ENCODE measurements at places on chromosomes 5 and 9.

DNA sequence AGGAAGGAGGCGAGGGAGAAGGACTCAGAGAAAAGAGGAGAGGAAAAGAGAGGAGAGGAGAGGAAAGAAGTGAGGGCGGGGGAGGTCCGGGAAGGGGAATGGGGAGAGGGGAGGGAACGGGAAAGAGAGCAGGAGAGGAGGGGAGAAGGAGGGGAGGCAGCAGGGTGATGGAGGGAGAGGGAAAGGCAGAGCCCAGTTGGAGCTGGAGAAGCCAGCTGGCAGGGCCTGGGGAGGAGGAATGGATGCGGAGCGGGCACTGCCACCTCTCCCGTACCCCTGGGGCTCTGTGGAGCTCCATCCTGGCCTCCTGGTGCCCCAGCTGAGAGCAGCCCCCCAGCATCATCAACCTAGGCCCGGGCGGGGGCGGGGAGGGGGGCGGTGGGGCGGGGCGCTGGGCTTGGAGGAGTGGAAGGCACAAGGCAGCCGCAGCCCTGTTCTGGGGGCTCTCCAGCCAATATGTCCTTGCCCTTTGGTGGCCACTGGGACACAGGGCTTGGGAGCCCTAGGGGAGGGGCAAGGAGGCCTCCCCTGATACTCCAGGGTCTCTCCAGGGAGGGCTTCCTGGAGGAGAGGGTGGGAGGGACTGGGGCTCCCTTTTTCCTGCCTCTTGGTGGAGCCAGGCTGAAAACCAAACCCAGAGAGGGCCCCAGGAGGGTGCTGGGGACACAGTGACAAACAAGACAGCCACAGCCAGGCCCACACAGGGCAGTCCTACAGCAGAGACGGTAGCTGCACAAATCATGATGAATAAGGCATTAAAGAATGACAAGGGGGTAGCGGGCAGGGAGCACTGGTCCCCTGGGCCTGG, 123.7 kb downstream of the C9orf50 start:
- peak; percentile 37 for DNase-seq

DNA sequence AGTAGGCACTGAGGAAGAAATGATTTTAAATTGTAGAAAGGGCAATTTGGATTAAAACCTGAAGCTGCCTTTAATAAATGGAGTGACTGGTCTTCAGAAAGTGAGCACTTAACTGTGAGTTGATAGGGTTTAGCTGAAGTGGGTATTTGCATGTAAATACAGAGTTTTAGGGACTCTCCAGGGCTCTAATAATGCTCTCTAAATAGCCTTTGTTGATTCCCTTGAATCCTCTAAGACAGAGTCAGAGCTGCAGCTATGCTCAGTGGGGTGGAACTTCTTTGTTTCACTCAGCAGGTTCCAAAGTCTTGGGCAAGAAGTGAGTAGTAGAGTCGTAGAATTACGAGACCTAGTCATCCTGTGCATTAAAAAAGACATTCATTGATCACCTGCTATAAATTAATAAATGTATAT, 21.4 kb downstream of the GLRA1 start:
- no peak for DNase-seq

GRCh38 chr9:127166651-127167524, 44.5 kb upstream of the ANGPTL2 start:
- peak; percentile 10 for DNase-seq

DNA sequence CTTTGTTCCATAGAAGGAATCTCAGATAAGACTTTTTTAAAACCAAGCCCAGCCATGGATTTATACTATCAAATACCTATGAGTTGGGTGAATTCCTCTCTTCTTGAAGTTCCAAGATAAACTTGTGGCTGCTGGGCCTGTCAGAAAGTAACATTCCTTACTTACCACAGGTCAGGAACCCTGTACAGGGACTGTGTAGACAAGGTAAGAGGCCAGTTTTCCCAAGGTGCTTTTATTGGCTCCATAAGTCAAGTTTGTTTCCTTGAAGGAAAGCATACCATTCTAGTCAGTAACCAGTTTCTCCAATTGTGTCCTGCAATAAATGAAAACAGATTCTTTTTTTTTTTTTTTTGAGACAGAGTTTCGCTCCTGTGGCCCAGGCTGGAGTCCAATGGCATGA, 8.8 kb upstream of the CLTB start:
- no peak for DNase-seq

GRCh38 chr5:72180925-72181324, 73.7 kb downstream of the MAP1B start:
- DNase-seq = no peak

GRCh38 chr5:138645778-138646575, 70.8 kb upstream of the HSPA9 start:
- DNase-seq = no peak

DNA sequence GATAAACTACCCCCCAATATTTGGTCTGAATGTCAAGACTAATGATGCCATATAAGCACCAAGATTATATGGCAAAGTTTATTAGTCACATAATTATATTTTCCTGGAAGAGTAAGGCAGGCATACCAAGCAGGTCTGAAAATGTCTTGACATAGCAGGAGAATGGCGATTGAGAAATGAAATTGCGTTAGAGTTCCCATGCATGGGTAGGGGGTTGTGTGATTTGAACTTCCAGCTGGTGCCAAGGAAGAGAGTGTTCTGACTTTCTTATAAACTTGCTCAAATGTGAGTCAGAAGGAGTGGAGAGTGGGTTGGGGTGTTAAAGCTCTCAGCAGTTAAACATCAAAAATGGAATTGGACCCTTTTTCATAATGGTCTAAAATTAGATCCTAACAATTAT, 1200.6 kb upstream of the ACO1 start:
- DNase-seq = no peak

- DNase-seq = no peak
Observed at GRCh38 chr5:40676613-40677343, 2.9 kb upstream of the PTGER4 start.

GRCh38 chr5:76351176-76351575, 51.9 kb upstream of the IQGAP2 start:
- DNase-seq = no peak

GRCh38 chr9:105457560-105458294, 9.9 kb downstream of the FSD1L start:
- DNase-seq = no peak

DNA sequence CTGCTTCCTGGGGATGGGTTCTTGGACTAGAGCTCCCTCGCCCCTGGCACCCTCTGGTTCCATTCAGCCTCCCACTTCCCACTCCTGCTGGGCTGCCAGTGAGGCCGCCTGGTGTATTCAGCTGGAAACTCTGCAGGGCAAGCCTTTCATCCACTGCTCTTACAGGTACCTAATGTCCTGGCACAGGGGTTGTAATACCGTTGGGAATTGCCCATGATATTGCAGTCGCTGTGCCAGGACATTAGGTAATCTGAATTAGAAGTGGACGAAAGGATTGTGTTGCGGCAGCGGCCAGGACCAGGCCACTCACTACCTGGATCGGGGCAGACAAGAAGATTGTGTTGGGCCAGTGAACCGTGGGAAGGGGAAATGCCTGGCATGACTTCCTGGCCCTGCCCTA, 13.1 kb downstream of the TMOD1 start:
- DNase-seq = no peak

- DNase-seq = no peak
Observed at GRCh38 chr9:110742741-110743371, 74.3 kb downstream of the MUSK start.

DNA sequence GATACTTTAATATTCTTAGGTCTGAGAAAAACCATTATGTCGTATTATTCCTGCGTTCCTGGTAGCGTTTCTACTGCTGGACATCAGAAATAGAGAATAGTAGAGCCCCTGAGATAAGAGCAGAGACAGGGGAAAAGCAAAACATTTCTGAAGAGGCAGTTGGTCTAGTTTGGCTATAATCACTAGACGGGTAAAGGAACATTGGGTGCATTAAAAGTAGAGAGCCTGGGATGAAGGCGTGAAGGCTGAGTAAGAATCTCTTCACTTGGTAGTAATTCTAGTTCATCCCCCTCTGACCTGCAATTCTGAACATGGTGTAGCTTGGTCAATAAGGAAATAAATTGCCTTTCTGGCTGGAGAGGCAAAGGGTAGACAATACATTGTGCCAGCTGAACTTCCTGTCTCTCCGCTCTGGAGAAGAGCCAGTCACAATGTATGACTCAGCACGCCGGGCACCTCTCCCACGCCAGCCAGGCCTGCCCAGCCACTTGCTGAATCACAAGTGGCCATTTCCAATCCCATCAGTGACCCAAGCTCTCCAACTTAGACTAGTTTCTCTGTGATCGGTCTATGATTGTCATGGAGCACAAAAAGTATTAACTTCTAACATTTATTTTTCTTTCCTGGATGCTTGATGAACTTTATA, 75.4 kb downstream of the STK32A start:
- DNase-seq = peak; percentile 38

DNA sequence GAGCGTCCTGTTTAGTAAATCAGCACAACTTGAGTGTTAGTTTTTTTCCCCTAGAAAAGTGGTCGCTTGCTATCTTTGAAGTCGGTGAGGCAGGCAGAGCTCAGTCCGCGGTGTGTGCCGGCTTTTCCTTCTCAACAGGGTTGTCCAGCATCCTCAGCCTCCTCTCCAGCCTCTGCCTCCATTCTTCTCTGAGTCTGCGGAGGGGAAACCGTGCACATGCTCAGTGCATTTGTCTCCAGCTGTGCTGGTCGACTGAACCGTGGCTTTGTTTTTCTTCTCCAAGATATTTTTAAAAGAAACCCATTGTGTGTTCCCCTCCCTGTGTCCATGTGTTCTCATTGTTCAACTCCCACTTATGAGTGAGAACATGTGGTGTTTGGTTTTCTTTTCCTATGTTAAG, 25.3 kb downstream of the FAM240B start:
- no peak for DNase-seq

DNA sequence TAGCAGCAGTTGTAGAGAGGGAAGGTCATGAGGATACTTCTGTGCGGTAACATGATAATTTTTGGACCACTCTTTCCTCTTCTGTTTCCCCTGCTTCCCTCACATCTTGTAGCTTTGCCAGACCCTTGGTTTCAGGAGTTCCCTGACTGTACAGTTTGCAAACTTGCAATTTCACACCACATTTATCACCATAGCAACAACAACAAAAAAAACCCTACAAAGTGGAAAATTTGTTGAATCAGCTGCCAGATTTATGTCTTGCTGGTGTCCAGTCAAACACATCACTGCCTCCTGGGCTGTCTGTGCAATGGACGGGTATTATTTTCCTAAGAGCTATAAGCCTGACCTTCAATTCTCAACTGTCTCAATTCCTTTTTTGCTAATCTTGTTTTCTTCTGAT, 751.6 kb downstream of the TLR4 start:
- no peak for DNase-seq

DNA sequence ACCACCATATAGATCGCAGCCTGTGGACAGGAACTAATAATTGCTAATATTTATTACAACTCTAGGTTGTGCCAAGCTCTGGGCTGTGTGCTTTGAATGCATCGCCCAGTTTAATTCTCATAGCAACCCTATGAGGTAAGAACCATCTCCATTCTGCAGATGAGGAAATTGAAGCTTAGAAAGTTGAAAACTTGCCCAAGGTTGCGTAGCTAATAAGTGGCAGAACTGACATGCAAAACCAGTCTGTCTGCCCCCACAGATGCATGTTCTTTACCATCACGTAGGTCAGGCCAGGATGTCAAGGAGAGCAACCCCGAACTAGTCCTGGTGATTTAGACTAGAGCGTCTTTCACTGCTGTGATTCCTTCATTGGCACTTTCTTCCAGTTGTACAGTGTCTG, 15.6 kb downstream of the WWC1 start:
- no peak for DNase-seq

GRCh38 chr9:33263131-33264002, 1.1 kb downstream of the BAG1 start:
- peak; percentile 45 for DNase-seq

DNA sequence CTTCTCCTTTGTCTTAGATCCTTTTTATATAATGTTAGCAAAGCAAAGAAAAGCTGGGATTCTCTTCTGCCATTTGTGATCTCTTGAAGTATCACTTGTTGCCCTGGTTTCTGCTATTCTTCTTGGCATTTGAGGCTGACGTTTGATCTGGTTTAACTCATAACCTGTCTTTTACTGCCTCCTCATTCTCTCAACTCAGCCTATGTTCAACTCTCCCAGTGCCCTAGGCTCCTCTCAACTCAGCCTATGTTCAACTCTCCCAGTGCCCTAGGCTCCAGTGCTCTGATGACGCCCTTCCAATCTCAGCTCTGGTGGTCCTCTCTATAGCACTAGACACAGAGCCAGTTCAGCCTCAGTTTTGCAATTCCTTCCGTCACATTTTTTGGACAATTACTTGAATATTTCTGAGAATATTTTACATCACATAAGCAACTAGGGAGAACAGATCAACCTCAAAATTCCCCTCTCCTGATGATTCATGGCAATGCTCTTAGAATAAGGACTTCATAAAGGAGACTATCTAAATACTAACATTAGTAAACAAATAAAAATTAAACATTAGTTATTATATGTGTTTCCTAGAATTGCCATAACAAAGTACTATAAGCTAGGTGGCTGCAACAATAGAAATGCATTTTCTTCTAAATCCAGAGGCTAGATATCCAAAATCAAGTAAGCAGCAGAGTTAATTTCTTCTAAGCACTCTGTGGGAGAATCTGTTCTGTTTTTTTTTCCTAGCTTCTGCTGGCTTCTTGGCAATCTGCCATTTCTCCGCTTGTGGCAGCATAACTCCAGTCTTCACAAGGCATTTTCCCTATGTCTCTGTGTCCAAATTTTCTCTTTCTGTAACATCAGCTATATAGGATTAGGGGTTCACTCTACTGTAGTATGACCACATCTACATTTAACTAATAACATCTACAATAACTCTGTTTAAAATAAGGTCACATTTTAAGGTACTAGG, 662.1 kb upstream of the FTMT start:
- peak; percentile 43 for DNase-seq

DNA sequence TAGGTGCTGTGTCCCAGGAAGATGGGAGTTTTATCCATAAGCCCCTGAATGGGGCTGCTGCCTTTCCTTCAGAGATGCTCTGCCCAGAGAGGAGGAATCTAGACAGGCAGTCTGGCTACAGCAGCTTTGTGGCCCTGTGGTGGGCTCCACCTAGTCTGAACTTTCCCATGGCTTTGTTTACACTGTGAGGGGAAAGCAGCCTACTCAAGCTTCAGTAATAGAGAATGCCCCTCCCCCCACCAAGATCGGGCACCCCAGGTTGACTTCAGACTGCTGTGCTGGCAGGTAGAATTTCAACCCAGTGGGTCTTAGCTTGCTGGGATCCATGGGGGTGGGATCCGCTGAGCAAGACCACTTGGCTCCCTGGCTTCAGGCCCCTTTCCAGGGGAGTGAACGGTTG, 100.9 kb upstream of the DPYSL3 start:
- DNase-seq = no peak

- DNase-seq = no peak
Observed at GRCh38 chr5:150158170-150158949, 2.7 kb upstream of the PDGFRB start.

DNA sequence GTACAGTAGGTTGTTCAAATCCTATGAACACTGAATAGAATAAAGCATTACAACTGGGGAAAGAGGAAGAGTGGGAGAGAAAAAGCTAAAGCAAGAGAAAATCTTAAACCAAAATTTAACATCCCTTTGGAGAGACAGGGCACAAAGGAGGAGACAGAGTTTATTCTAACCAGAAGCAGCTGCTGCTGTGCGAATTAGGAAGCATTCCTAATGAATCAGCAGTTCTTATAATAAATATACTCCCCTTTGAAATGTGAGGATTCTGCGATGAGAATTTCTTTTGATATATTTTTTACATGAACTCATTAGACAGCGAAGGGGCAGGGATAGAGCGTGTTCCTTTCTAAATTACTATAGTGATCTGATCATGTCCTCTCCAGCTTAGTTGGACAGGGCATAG, 233.4 kb downstream of the DENND1A start:
- no peak for DNase-seq

GRCh38 chr5:127844581-127845021, 141.4 kb downstream of the CCDC192 start:
- DNase-seq = no peak

All from testis (tissue), 5 donors.